ENCODE measurements at places on chromosomes 2 and 18. TPM values are rescaled to one million over a fixed set of nuclear protein-coding genes. Genes with fewer than 3 reads are reported as not detected.
A peak's percentile ranks its signal among the peaks of the same experiment; 100 is the strongest.

REG3A gene
- not detected for total RNA-seq

COL6A3 gene
- total RNA-seq, result 22.6 TPM

VWA3B gene
- total RNA-seq, result 2.9 TPM

HOXD13 gene
- 0.14 TPM for total RNA-seq

PKP4 gene
- total RNA-seq, result 36.9 TPM

GRCh38 chr2:220664272-220665107 lies 907.6 kb downstream of the EPHA4 start:
- no peak for DNase-seq

GRCh38 chr2:226760412-226761194 lies 39.0 kb downstream of the IRS1 start:
- DNase-seq, result no peak

GRCh38 chr18:13513021-13513420 lies 213.3 kb downstream of the FAM210A start:
- no peak for DNase-seq

- no peak for DNase-seq
Observed at GRCh38 chr2:25184254-25184653, 15.9 kb upstream of the POMC start.

DNA sequence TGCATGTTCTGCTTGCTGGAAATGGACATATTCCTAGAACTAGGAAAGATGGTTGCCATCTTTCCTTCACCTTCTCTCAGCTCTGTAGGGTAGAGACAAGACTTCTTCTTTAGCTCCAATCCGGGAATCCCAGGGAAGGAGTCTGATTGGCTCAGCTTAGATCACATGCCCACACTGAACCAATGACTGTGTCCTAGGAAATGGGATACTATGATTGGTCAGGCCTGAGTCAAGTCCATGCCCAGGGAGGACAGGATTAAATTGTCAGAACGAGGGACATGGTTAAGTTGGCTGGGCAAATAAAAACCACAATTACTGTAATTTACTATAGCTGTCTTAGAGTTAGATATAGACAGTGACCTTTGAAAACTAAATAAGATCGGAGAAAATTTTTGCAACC lies 31.4 kb downstream of the SEMA4F start:
- no peak for DNase-seq

DNA sequence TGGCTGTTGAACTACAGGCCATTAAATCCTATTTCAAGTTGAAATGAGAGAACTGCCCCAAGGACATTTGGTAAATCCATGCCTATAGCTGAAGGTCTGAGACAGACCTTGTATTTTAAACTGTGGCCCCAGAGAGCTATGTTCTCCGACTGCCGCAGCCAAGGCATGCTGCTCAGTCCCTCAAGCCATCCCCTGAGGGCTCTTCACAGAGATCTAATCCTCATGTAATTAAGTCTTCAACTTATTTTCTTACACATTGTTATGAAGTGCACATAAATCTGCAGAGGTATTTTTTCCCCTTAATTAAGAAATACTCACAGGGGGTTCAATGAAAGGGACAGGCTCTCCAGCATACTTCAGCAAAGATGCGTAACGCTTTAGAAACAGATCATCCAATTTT lies 50.6 kb downstream of the ABCG8 start:
- DNase-seq, result no peak

- no peak for DNase-seq
Observed at GRCh38 chr2:225367482-225367881, 32.0 kb upstream of the NYAP2 start.

DNA sequence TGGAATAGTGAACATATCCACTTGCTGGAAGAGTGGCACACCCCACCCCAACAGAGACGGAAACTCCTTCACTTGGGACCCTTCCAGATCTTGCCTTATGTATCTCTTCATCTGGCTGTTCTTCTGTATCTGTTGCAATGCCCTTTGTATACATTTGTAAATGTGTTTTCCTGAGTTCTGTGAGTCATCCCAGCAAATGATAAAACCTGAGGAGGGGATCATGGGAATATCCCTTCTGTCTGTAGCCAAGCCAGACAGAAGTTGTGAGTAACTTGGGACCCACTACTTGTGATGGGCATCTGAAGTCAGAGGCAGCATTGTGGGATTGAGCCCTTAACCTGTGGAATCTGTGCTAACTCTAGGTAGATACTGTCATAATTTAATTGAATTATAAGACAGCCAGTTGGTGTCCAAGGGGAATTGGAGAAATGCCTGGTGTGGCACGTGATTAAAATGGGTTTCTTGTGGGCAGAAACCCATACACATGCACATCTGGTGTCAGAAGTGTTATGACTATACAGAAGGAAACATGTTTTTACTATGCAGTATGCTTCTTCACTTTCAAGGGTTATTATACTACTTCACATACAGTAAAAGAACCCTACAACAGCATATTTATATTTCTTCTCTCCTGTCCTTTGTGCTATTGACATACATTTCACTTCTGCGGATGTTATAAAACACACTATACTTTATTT lies 32.3 kb upstream of the TMEM247 start:
- DNase-seq, result no peak

DNA sequence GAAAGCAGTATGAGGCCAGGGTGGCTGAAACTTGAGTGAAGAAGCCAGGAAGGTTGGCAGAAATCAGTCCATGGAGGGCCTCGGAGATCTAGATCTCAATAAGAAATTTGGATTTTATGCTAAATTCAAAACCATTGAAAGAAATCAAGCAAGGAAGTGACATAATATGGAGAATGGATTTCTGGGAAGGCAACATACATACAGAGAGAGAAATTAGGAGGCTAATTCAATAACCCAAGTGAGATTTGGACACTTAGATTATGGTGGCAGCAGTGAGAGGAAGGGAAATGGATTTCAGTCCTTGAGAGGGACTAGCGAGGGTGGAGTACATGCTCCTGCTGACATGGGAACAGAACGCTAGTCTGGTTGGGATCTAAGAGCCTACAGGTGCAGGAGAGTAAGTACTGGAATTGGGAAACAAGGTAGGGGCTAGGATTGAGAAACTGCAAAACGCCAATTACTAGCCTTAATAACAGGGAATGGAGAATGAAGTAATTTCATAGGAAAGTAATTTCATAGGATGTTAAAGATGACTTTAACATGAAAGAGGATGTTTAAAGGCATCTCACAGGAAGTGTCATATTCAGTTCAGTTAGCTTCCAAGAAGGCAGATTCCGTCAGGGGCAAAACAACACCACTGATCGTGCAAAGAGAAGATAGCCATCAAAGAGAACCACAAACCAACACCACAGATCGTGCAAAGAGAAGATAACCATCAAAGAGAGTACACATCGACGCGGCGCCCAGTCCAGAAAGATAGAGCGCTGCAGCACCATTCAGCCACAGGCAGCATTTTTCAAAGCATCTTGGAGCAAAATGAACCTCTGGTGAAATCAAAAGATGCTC lies 27.2 kb downstream of the CDKL4 start:
- DNase-seq, result peak; percentile 22

GRCh38 chr18:2954869-2955645 lies 57.9 kb downstream of the LPIN2 start:
- DNase-seq, result no peak

DNA sequence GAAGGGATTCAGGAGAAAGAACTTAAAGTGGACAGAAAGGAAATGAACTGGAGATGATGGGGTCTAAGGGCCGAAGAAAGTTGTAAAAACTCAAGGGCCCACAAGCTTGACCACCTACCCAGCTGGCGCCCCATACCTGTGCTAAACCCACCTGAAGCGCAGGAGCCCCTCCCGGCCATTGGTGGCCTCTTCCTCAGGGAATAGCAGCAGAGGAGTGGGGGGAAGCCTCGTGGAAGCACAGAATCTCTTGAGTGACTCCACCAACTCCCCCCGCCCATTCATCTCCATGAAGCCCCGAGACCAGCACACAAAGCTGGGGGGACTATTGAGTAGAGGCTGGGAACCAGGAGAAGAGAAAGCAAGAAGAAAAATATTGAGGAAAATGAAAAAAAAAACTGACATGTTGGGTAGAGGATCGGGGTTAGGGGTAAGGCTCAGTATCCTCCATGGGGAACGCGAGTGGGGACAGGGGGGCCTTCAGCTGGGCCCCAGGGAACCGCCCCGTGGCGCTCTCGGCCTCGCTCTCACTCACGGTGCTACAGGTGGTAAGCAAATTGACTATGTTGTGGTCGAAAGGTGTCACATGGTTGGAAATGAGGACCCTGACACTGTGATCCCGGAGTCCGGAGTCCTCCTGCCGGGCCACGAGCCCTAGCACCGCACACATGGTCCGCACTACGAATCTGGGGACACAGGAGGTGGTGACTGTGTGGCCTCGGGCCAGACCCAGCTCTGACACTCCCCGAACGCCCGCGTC lies 728 bp downstream of the AUP1 start:
- DNase-seq, result no peak

DNA sequence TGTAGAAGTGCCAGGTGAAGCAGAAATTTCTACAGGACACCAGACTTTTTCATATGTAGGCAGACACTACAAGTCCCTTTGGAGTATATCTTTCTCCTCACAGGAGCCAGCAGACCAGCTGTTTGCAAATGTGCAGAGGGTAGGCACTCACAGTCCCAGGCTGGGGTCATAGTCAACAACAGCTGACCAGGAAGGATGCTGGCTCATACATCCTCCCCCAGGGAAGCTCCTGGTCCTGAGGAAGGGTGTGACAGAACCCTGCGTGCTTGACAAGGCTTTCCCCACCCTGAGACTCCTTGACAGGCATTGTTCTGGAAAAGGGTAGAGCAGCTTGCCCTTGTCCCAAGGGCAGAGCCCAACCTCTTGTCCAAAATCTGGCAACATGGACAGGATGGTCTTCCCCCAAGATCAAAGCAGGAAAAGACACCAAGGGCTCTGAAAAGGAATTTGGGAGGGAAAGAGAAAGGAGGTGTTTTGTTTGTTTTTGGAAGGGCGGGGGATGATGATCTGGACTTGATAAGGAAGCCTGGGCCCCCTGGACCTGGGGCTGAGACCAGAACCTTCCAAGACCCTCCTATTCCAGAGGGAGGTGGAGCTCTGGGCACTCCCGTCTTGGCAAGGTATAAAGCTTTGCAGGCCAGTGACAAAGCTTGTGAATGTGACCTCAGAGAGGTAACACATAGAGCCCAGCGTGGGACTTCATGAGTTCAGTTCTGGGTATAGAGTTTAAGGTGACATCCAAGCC lies 87.1 kb downstream of the GFPT1 start:
- DNase-seq, result no peak

GRCh38 chr2:173119069-173119807 lies 43.6 kb downstream of the MAP3K20 start:
- no peak for DNase-seq

- peak; percentile 65 for DNase-seq
Observed at GRCh38 chr2:239465017-239466001, 64.5 kb upstream of the HDAC4 start.

- DNase-seq, result no peak
Observed at GRCh38 chr2:48873666-48874065, 118.1 kb upstream of the LHCGR start.

GRCh38 chr2:206452242-206452641 lies 8.9 kb downstream of the ADAM23 start:
- no peak for DNase-seq
